Activated naive CD8-positive, alpha-beta T cell treated with anti-CD3 and anti-CD28 coated beads, Interleukin-2, amount 10 ng/mL, durations not matched to agents 7 days and 5 days (primary cell): ENCODE measurements at places on chromosomes 4 and X.

DNA sequence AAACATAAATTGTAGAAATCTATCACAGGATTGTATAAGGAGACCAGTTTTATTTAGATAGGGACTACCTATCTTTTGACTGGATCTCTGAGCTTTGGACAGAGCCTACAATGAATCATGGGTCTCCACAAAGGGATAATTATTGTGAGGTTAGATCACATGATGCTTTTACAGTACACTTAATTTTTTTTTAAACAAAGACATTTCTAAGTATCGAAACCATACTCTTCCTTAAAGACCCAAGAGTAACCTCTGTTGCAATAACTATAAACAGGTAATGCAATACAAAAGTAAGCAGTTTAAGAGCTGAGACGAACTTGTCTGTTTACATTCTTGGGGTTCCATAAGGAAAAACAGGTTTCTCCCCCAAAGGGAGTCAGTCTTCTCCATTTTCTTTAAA, 64.3 kb upstream of the GABRE start:
- no peak for DNase-seq

DNA sequence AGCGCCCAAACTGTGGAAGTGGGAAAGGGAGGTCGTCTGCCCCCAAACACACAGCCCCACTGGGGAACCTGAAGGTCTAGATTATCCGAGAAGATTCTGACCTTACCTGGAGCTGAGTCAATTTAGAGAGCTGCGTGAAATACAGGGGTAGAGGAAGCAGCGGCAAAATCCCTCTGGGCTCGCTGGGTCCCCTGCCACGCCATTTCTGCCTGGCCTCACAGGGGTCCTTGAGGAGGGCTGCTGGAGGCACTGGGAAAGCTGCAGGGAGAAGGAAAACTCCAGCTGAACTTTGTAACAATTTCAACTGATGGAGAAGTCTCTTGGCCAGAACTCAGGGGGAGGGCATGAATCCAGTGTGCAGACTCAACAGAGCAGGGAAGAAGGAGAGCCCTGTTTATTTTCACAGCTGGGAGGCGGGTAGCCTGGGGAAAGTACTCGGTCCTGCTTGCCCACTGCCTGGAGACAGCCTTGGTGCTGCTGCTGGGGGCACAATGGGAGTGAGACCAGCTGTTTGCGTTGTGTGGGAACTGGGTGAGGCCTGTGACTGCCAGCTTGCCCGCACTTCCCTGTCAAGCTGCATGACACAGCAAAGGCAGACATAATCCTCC, 93.2 kb upstream of the MAPK10 start:
- no peak for DNase-seq

DNA sequence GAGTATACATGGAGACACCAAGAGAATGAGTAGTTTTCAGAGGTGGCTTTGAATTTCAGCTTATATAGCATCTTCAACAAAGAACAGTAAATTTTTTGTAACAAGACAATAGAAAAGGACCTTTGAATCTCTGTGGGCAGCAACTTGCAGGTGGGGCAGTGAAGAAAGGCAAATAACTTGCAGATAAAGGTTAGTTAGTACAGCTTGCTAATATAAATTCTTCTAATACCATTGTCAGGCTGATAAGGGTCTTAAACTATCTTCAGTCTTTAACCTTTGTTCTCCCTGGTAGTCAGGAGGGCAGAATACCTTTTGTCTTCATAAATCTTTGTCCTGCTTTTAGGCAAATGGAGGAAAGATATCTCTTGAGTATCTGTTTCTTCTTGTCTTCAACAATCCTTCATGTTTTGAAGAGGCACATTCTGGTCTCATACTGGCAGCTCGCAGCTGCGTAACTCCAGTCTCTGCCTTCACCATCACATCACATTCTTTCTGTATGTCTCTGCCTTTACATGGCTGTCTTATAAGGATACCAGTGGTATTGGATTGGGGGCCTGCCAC, 16.0 kb downstream of the ANXA3 start:
- no peak for DNase-seq

- no peak for DNase-seq
These were observed 14.5 kb downstream of the FHDC1 start for GRCh38 chr4:152950402-152951274.

- DNase-seq = no peak
These were observed 4.5 kb downstream of the DDX3X start for GRCh38 chrX:41338436-41338835.

GRCh38 chrX:152658302-152658701, 20.6 kb downstream of the GABRQ start:
- DNase-seq = no peak

GRCh38 chr4:123418351-123418931, 21.8 kb downstream of the SPRY1 start:
- DNase-seq = no peak

DNA sequence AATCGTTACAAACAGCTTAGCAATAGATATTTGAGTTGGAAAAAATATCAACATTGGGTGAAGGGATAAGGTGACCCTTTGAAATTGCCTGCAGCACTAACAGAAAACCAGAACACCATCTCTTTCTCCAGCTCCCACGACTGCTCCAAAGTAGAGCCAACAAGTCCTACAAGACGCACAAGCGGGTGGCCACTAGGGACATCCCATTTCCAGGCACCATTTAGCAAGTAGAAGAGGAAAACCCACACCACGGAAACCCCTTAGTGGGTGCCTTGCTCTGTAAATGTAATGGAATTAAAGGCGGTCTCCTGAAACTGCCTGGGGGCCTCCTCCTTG, 1.9 kb downstream of the ARHGAP6 start:
- no peak for DNase-seq

- no peak for DNase-seq
These were observed 2.8 kb downstream of the PCDH19 start for GRCh38 chrX:100407147-100407783.

GRCh38 chr4:105061731-105062130, 84.9 kb upstream of the TET2 start:
- DNase-seq = no peak
